Stimulated activated CD8-positive, alpha-beta memory T cell treated with anti-CD3 and anti-CD28 coated beads, Interleukin-15, amount 100 ng/mL, for 24 hours (primary cell): ENCODE measurements at places on chromosomes 5 and 9.

DNA sequence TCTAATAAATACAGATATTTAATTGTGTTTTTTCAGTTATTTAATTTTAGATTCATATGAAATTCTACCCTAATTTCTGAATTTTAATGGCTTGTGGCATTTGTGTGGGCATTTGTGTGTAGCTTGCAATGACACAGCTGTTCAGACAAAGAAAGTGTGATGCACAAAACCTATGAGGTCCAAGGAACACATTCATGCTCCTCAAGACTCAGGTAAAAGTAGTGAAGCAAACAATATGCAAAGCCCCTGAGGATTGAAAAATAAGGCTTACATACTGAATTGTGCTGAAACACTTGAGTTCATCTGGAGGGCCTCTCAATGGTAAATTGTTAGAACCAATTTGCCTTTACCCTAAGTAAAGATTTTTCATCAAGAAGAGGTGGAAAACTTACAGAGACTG is 28.1 kb downstream of the IL7R start:
- DNase-seq: no peak

DNA sequence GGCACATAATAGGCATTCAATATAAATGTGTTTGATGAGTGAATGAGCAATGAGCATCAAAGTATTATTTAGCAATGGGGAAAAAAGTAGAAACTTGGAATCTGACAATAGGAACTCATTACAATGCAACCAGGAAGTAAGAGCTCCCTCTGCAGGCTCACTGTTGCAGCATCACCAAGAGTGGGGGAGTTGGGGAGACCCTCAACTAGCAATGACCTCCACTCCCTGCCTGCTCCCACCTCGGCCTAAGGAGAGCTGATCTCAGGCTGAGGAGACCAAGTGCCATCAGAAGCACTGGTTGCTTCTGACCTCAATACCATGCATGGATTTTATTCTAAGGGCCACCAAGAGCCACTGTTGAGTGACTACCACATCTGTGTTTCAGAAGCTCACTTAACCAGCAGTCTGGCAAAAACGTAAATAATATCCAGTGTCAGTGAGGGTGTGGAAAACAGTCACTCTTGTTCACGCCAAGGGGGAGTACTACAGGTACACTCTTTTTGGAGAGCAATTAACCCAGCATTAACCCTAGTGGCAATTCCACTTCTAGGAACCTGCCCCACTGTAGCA is 8.0 kb downstream of the VDAC1 start:
- DNase-seq: no peak

GRCh38 chr5:83401122-83401731 is 70.3 kb upstream of the VCAN start:
- no peak for DNase-seq

GRCh38 chr9:77987081-77987656 is 44.4 kb downstream of the GNAQ start:
- no peak for DNase-seq

- DNase-seq: no peak
These were observed 593.8 kb downstream of the ISL1 start for GRCh38 chr5:51977014-51977413.

GRCh38 chr5:55104036-55104772 is 1.8 kb downstream of the GZMA start:
- no peak for DNase-seq

DNA sequence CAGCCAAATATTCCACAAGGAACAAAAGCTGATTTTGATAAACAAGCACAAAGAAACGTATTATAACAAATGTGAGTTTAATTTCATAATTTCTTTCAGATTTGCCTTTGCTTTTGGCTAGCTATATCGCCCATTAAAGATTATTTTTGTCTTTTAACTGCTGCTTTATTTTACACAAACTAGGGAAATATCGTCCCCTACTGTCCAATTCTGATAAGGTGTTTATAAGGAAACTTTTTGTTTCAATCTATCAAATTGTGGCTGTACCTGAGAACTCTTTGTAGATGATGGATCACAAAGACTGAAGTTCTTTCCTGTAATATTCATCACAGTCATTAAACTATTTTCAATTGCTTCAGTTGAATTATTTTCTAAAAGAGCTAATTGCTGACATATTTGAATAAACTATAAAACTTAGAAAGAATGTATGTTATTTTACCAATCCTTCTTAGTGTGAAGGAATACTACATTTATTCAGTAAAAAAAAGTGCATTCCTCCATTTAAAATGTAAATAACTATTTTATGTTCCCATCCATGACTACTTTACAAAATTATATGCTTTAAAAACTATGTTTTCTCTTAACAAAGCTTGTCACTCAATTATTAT is 431.3 kb upstream of the ITGA1 start:
- no peak for DNase-seq

- no peak for DNase-seq
These were observed 169.2 kb downstream of the EDIL3 start for GRCh38 chr5:84215521-84215920.

DNA sequence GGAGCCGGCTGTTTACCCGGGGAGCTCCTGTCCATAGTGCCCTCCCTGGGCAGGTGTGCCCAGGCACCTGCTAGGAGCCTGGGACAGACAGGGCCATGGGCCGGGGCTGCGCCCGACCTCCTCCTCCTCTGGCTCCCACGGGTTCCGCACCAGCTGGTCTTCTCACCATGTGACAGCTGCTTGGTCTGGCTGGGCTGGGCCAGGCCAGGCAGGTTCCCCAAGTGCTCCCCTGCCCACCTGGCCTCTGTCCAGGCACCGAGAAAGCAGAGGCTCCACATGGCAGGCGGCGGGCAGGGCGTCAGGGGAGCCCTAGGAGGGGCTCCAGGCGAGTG is 60.0 kb downstream of the OLFM1 start:
- no peak for DNase-seq

DNA sequence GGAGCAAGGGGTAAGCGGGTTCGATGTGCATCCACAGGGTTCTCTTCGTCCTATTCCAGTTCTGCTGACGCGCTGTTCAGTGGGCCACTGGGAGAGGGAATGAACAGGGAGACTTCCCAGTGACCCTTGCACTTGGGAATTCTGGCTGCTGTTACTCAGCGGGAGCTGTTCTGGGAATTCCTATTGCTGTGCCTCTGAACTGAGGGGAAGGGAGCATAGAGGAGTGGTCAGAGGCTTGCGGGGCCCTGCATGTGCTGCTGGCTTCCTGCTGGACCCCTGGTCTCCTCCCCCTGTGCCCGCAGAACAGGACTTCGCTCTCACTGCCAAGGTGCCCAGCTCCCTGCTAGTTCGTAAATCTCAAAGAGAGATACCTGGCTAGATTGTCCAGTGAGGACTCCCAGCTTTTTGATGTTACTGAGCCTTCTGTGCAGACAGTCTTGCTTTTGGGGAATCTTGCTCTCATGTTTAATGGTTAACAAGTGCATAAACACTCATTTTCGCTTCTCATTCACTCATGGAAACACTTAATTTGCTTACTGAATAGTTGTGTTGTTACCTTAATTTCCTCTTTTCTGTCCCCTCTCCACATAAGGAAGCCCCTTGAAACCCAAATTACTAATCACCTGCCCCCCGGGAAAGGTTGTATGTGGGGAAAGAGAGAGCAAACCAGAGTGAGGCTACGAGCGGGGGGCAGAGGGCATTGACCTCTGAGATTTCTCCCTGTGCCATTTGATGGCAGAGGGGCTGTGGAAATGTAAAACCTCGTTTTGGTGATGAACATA is 5.9 kb downstream of the TRIO start:
- DNase-seq: no peak

GRCh38 chr5:83256091-83256780 is 178.9 kb downstream of the XRCC4 start:
- DNase-seq: no peak

GRCh38 chr9:714675-715074 is 126.8 kb upstream of the DMRT1 start:
- DNase-seq: no peak

DNA sequence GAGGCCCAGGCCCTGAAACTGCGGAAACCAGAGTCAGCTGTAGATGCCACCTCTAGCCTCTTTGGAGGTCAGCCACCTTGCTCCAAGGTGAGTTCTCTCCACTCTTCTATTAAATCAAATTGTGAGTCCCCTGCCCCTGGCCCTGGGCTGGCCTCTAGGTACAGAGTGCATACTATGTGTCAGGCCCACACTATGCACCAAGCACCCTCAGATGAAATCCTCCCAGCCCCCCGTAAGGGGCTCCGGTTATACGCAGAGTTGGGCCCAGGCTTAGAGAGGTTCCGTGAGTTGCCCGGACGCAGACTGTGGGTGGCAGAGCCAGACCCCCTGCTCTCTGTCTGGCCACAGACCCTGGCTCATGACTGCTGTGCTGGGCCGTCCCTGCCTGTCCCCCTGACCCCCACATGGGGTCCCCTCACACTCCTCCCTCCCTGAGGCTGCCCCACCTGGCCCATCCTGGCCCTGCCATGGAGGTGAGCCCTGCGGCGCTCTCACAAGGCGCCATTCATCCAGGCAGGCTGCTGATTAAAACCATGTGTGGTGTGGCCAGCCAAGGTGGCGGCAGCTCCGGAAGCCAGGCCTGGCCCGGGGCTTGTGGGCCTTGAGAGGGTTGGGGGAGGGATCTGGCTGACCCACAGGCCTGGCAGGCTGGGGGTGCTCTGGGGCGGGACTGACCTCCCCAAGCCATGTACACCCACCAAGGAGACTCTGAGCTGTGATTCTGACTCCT is 65.5 kb upstream of the SYNPO start:
- DNase-seq: no peak

DNA sequence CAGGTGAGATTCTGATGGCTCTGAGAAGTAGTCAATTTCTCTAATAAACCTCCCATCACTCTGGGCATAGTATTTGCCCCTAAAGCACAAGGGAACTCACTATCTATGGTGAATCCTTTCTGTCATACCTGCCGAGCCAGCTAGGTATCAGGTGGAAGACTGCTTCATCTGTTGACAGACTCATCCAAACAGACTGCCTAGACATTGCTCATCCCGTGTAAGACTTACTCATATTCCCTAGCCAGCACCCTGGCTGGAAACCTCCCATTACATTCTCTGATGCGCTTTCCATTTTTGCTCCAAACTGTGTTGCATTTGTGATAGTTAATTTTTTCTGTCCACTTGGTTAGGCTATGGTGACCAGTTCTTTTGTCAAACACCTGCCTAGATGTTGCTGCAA is 595.9 kb downstream of the DNAH5 start:
- no peak for DNase-seq

DNA sequence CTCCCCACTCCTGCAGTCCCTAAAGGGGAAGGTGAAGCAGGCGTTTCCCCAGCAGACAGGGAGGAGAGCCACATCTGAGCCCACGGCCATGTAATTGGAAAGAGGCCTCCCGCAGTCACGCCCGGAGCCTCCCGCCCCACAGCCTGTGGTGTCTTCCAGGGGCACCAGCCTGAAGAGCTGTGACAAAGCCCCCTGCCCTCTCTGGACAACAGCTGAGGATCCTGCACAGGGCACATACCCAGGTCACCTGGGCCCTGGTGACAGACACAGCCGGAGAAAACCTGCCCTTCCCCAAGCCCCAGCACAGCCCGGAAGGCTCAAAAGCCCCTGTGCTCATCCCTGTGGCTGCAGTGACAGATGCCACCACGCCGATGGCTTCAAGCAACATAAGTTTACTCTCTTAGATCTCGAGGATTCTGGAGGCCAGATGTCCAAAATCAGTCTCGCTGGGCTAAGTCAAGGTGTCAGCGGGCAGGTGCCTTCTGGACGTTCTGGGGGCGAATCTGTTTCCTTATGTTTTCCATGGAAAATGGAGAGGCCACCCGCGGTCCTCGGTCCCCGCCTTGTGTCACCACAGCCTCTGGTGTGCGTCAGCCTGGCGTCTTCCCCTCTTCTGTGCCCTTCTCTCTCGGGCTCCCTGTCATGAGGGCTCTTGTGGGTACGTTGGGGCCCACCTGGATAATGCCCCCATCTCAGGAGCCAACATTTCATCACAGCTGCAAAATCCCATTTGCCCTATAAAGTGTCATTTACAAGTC is 71.5 kb downstream of the PSMB7 start:
- no peak for DNase-seq

- no peak for DNase-seq
These were observed 109.3 kb upstream of the SPDL1 start for GRCh38 chr5:169474226-169474625.

DNA sequence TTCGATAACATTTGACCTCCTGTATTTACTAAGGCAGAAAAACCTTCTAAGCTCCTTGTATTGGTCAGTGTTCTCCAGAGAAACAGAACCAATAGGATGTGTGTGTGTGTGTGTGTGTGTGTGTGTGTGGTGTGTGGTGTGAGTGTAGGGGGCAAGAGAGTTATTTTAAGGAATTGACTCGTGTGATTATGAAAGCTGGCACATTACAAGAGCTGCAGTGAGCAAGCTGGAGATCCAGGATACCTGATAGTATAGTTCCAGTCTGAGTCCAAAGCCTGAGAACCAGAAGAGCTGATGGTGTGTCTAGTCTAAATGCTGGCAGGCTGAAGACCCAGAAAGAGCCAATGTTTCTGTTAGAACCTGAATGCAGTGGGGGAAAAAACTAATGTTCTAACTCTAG is 21.2 kb upstream of the PIK3R1 start:
- DNase-seq: no peak

GRCh38 chr9:5265939-5266338 is 34.7 kb downstream of the INSL4 start:
- no peak for DNase-seq

DNA sequence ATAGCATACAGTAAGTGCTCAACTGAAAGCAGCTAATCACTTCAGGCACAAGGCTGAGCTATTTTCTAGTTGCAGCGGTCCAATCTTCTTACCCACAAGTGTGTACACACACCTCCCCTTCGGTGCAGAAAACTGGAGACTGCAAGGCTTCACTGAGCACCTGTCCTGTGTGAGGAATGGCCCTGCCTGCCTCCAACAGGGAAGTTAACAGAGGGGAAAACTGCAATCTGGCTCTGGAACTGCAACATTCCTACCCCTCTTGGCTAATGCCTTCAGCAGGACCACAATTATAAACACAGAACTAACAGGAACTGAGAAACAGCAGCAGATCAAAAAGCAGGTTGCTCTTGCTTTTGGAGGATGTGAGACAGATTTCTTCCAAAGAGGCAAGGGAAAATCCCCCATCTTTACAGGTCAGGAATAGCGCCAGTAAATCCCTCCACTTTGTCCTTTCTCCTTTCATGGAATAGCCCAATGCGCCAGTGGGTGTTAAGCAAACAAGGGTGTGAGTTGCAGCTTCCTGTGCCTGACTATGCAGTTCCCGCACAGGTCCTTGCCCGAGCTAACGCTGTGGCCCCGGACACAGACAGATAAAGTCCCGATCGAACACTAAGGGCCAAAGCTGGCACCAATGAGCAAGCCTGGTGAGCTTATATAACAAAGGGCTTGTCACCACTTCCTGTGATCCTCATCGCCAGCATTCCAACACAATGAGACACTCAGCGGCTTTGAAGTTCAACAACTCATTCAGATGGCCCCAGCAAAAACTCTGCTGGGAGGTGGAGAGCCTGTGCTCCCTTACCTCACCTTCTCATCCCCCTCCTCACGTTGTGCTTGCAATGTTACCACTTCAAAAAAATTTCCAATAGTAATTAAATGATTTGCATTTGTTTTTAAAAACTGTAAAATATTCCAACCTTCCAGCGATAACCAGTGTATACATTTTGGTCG is 21.5 kb downstream of the SHB start:
- DNase-seq: no peak

DNA sequence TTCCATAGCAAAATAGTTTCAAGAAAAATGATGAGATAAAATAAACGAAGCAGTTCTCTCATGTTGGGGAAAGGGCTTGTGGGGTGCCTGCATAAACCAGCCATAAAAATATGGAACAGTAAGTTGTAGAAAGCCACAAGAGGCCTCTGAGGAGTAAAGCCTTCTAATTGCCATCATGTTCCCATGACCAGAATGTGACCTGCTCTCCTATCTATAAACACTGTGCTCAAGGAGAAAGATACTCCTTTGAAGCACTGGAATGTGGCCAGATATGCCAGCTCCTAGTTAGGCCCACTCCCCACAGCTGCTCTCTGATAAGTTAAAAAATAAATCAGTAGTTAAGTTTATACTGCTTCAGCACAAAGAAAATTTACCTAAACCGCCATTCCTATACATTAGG is 65.8 kb downstream of the SETX start:
- no peak for DNase-seq
